ENCODE measurements at places on chromosomes 2 and 18. TPM values are rescaled to one million over a fixed set of nuclear protein-coding genes. Genes with fewer than 3 reads are reported as not detected.

- no peak for DNase-seq
Measured at GRCh38 chr2:216243026-216243425, 129.3 kb downstream of the MARCHF4 start.

DNA sequence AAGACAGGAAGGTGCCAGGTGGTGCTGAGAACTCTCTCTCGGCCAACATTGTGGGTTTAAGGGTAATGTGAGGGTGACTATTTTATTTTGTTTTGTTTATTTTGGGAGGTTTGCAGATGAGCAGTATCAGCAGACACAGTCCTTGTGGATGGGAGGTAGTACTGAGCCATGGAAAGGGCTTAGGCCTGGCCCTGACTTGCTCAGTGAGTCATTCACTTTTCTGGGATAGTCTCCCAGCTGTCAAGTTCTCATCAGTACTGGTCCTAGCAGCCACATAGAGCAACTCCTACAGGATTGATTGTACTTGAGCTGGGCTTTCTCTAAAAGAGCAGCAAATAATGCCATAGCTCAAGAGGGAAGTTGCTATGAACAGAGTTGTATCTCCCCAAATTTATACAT is 175.2 kb downstream of the LOXHD1 start:
- no peak for DNase-seq

Gene CCBE1
- 0.15 TPM for polyA plus RNA-seq

Gene CNNM3
- polyA plus RNA-seq: 5.1 TPM

- no peak for DNase-seq
Measured at GRCh38 chr2:3035385-3036050, 342.1 kb downstream of the EIPR1 start.

GRCh38 chr2:84451579-84451978 is 7.5 kb downstream of the SUCLG1 start:
- no peak for DNase-seq

Measured in heart left ventricle (tissue), 16 donors.